ENCODE measurements at places on chromosomes 5 and 9.

DNA sequence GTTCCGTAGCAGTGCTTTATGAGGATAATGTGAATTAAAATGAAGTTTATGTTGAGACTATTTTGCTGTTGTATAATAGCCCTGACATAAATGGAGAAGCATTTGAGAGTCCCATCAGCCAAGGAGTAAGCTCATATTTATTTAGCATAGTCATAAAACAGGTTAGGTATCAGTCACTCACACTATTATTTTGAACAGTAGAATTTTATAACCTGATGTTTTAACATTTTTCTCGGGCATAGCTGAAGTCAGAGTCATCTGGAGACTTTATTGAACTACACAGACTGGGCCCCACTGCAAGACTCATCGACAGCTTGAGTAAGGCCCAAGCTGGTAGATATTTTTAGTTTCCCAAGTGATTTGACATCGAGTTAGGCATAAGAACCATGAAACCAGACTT is 620.3 kb upstream of the WWC1 start:
- no peak for DNase-seq

DNA sequence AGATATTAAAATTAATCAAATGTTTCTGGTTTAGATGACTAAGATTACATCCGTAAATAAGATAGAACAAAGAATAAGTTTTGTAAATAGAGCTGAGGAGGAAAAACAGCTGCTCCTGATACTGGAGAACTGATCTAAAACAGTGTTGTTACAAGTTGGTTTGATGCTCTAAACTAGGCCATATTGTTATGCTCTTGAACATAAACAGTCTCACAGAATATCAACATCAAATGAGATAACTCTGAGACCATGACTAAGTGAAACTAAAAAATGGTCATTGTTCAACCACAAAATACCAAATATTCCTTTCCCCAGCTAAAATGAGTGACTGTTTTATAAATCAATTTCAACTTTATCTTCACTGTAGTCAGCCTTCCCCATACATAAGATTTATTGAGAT is 16.5 kb upstream of the SRFBP1 start:
- no peak for DNase-seq

GRCh38 chr9:6771722-6772121 is 13.9 kb downstream of the KDM4C start:
- no peak for DNase-seq

GRCh38 chr5:174396541-174396940 is 327.8 kb upstream of the MSX2 start:
- DNase-seq, result no peak

- no peak for DNase-seq
Measured at GRCh38 chr9:128551657-128552152, 682 bp upstream of the SPTAN1 start.

- DNase-seq, result no peak
Measured at GRCh38 chr9:93678199-93679019, 102.0 kb downstream of the PHF2 start.

GRCh38 chr9:129954868-129955550 is 88.0 kb downstream of the FNBP1 start:
- DNase-seq, result no peak
